ENCODE measurements at places on chromosomes 12 and 14. TPM values are rescaled to one million over a fixed set of nuclear protein-coding genes. Genes with fewer than 3 reads are reported as not detected.

Gene NGB
- total RNA-seq, result 3.4 TPM

GRCh38 chr12:78118036-78118435, 287.3 kb downstream of the NAV3 start:
- H3K27ac ChIP-seq, result no peak overlapping the region
- no peak for DNase-seq
- no peaks in the 10 kb centered on the region for H3K4me1 ChIP-seq
- no peaks in the 10 kb centered on the region for H3K36me3 ChIP-seq
- no peaks in the 10 kb centered on the region for H3K27me3 ChIP-seq
- no peak overlapping the region for H3K4me3 ChIP-seq

Gene POU6F1
- 7.6 TPM for total RNA-seq

Gene SIX1
- total RNA-seq, result not detected

Gene CLEC9A
- 0.18 TPM for total RNA-seq

- H3K4me1 ChIP-seq, result no peaks in the 10 kb centered on the region
- no peak overlapping the region for H3K4me3 ChIP-seq
- H3K36me3 ChIP-seq, result no peaks in the 10 kb centered on the region
- no peak overlapping the region for H3K27ac ChIP-seq
- no peaks in the 10 kb centered on the region for H3K27me3 ChIP-seq
- no peak for DNase-seq
These were observed 146.8 kb upstream of the KITLG start for GRCh38 chr12:88726806-88727720.

Gene DHH
- 0.06 TPM for total RNA-seq

Gene RPL10L
- not detected for total RNA-seq

Gene LALBA
- not detected for total RNA-seq

GRCh38 chr12:91326058-91327027, 143.7 kb upstream of the DCN start:
- H3K4me1 ChIP-seq, result no peaks in the 10 kb centered on the region
- H3K36me3 ChIP-seq, result no peaks in the 10 kb centered on the region
- no peak for DNase-seq
- H3K27ac ChIP-seq, result no peak overlapping the region

Data from pancreas (tissue), 10 donors.